ENCODE measurements at places on chromosomes 4 and X.

DNA sequence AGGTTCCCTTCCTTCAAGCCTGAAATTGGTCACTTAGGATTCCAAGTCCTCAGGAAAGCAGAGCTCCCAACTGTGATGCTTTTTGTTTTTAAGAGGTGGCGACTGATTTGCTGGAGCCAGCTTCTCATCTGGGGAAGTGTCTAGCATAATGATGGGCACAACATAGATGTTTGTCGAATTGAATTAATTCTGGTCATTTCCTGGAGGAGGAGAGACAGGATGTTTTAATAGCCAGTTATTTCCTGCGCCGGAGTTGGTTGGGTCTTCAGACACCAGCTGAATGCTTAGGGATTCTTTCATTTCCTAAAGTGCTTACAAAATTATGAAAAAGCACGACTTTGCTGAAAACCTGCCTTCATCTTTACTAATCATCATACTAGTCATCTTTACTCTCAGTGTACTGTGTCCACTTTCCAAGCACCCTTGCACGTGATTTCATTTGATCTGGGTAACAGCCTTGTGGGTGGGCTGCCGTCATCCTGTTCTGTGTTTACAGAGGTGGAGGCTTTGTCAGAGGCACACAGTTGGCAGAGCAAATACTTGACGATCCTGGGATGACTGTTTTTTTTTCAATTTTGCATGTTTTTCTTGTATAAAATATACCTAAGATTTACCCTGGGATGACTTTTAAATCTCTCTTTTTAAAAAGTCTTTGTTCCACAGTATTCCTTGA lies 49.5 kb downstream of the RGS12 start:
- DNase-seq, result no peak

DNA sequence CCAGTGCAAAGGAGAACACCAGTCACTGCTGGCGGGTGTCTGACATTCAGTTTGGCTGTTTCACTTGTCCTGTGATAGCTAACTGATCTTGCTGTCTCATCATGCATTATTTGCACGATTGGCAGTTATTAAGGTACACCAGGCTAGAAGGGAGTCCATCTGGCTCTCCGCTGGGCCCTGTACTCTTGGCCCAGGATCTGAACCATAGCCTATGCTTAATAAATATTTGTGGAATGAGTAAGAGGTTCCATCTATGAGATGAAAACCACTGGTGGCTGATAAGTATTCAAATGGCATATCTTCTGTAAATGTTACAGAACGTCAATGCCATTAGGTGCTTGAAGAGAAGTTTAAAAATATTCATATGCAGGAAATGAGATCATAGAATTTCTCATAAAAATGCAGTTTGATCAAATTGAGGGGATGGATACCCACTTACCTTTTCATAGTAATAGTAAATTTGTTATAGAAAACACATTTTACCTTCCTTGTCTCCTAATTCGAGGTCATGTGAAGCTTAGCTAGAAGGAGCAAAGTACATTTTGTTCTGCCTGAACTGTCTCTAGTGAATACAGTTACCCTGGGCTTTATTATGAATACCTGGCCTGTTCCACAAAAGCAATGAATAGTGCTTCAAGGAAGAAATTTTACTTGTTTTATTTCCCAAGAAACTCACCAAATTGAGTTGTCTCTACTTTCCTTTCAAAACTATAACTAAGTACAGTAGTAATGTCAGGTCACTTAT lies 213.5 kb downstream of the CBR4 start:
- no peak for DNase-seq

GRCh38 chrX:154383359-154384283 lies 4.5 kb downstream of the EMD start:
- DNase-seq, result no peak

GRCh38 chr4:120718979-120719566 lies 203.5 kb downstream of the PRDM5 start:
- no peak for DNase-seq

DNA sequence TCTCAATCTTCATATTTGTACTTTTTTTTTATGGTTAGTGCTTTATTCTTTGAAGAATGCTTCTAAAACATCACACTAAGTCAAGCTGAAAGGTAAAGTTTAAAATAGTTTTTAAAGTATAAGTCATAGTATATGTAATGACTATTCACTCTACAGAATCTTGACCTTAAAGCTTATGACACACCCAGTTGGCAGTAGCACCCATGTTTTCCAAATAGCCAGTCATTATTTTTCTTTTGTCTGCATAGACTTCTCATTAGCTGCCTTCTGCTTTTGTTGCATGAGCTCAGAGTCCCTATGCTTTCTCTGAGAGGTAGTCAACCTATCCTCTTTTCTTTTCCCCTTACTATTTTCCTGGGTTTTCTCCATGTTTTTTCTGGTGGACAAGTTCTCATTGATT lies 231.5 kb downstream of the PCDH18 start:
- no peak for DNase-seq

DNA sequence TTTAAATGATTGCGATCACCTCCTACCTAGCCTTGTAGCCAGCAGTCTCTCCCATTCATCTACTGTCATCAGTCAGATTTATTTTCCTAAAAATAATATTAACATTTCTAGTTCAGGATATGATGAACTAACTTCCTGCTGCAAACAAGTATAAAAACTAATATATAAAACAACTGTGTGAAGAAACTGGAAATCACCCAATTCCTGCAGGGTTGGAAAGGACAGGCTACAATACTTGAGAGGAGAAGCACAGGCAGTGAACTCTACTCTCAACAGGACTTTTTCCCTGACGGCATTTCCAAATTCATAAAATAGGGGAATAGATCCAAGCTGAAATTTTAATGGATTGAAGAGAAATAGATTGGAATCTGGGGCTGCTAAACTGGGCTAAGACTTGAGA lies 14.2 kb upstream of the BBS12 start:
- DNase-seq, result no peak

- DNase-seq, result no peak
These were observed 161.7 kb downstream of the BTC start for GRCh38 chr4:74632634-74633033.

DNA sequence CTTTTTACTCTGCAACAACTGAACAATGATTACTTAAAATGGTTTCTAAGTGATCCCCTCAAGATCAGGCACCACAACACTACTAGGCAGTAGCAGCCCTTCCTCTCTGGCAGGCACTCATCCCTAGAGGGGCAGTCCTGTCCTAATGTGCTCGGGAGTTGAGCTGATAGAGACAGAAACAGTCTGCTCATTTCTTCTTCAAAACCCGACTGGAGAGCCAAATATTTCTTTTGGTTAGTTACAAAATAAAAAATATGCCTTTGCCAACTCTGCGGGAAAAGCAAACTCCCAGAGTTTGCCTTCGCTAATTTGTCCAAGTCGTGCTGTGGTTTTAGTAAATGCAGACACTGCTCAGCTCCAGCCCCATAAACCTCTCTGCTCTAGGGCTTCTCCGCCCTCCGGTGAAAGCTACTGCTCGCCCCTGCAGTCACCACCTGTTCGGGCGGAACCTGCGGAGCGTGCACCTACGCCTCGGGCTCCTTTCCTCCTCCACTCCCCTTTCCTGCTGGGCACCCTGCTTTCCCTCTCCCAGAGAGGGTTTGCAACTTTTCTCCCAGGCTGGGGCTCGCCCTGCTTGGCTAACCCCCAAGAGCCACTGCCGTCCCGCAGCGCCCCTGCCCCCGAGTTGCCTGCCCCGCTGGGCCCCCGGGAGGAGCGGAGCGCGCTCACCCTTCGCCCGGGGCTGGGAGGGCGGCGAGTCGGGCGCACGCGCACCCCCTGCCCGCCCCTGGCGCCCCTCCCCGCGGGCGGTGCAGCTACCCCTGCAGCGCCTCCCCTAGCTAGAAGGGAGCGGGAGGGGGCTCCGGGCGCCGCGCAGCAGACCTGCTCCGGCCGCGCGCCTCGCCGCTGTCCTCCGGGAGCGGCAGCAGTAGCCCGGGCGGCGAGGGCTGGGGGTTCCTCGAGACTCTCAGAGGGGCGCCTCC lies at the start of gene NPNT:
TSS of gene NPNT (plus strand) at position 812 of the 923 bp plus-strand sequence. CDS start 182 bp downstream, outside the sequence.
- DNase-seq, result no peak

- DNase-seq, result no peak
These were observed 13.9 kb upstream of the CDS1 start for GRCh38 chr4:84569009-84569408.

DNA sequence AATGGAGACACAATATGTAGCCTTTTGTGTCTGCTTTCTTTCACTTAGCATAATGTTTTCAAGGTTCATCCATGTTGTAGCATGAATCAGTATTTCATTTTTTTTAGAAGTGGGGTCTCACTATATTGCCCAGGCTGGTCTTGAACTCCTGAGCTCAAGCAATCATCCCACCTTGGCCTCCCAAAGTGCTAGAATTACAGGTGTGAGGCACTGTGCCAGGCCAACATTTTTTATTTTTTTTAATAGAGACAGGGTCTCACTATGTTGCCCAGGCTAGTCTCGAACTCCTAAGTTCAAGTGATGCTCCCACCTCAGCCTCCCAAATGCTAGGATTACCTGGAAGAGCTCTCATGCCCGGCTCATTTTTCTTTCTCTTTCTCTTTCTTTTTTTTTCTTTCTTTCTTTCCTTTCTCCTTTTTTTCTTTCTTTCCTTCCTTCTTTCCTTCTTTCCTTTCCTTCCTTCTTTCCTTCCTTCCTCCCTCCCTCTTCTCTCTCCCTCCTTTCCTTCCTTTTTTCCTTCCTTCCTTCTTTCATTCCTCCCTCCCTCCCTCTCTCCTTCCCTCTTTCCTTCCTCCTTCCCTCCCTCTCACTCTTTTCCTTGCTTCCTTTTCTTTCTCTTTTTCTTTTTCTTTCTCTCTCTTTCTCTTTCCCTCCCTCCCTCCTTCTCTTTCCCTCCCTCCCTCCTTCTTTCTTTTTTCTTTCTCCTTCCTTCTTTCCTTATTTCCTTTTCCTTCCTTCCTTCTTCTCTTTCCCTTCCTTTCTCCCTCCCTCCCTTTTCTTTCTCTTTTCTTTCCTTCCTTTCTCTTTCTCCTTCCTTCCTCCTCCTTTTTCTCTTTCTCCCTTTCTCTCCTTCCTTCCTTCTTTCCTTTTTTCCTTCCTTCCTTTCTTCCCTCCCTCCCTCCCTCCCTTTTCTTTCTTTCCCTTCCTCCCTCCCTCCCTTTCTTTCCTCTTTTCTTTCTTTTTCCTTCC lies 10.1 kb upstream of the RPL39 start:
- no peak for DNase-seq

DNA sequence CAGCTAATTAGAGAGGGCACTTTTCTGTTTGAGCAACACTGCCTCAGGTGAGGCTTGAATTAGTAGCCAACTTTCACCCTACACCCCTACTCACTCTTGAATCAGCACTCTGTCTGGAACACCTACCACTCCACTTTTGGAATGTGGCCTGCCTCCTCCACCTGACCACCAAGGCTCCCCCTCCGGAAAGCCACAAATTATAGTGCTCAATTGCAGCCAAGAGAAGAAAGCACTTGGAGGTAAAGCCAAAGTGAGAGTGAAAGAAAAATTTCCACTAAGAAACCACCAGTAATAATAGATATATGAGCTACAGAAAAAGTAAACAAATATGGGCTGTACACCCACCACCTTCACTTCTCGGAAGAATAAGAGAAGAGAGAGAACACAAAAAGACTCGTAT lies 41.1 kb downstream of the PPP3CA start:
- DNase-seq, result no peak

GRCh38 chrX:9343971-9344370 lies 120.9 kb upstream of the TBL1X start:
- DNase-seq, result no peak

- DNase-seq, result no peak
These were observed 8.3 kb upstream of the GJB1 start for GRCh38 chrX:71214604-71215337.

- DNase-seq, result no peak
These were observed 18.0 kb upstream of the UBA1 start for GRCh38 chrX:47175588-47175980.

GRCh38 chrX:54045563-54046228 lies 1.4 kb upstream of the PHF8 start:
- no peak for DNase-seq

GRCh38 chr4:153735906-153736461 lies 23.8 kb downstream of the RNF175 start:
- no peak for DNase-seq

GRCh38 chr4:188727746-188728145 lies 588.5 kb downstream of the TRIML1 start:
- no peak for DNase-seq

DNA sequence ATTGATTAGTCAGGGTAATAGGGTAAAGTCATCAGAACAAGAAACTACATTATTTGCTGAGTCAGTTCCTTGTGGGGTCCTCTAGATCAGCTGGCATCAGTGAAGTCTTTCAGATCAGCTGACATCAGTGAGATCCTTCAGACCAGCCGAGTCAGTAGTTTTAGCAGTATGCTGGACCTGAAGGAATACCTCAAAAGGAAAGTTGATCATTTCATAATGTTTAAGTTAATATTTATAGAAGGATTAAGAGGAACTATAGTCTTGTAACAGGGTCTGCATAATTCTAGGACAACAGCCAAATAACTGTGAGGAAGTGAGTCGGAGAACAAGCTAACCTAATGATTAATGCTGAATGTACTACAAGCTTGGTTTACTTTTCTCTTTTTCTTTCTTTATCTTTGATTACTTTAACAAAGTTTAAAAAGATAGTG lies 958 bp upstream of the UGT2B7 start:
- DNase-seq, result no peak

DNA sequence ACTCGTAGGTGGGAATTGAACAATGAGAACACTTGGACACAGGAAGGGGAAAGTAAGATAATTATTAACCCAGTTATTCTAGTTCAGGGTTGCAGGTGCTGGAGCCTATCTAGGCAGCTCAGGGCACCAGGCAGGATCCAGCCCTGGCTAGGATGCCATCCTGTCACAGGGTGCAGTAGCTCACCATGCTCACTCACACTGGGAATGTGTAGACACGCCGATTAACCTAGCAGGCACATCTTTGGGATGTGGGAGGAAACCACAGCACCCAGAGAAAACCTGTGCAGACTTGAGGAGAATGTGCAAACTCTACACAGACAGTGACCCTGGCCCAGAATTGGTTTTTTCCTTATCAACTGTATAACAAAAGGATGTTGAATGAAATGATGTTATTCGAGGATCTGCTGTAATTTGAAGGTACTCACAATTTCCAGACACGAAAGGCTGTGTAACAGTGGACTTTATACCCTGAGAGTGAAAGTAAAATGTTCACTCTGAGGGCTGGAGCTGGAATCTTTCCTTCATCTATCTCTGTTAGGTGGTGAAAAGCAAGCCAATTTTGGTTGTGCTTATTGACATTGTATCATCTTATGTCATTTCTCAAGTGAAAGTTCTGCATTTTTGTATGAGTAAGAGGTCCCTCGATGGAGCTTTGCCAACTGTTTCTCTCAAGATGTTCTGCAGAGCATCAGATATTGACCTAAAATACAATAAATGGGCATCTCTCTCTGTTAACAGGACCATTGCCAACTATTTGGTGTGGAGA lies 78.8 kb downstream of the PHEX start:
- no peak for DNase-seq

- DNase-seq, result no peak
These were observed 61.4 kb downstream of the WFS1 start for GRCh38 chr4:6331018-6331417.

- no peak for DNase-seq
These were observed 405.1 kb downstream of the KCNIP4 start for GRCh38 chr4:21543514-21543913.
